ENCODE measurements at places on chromosomes 16 and 17. TPM values are rescaled to one million over a fixed set of nuclear protein-coding genes. Genes with fewer than 3 reads are reported as not detected.

Gene HSPB9
- not detected for total RNA-seq

GRCh38 chr17:48484850-48485249 is 46.0 kb downstream of the HOXB1 start:
- DNase-seq: no peak

DNA sequence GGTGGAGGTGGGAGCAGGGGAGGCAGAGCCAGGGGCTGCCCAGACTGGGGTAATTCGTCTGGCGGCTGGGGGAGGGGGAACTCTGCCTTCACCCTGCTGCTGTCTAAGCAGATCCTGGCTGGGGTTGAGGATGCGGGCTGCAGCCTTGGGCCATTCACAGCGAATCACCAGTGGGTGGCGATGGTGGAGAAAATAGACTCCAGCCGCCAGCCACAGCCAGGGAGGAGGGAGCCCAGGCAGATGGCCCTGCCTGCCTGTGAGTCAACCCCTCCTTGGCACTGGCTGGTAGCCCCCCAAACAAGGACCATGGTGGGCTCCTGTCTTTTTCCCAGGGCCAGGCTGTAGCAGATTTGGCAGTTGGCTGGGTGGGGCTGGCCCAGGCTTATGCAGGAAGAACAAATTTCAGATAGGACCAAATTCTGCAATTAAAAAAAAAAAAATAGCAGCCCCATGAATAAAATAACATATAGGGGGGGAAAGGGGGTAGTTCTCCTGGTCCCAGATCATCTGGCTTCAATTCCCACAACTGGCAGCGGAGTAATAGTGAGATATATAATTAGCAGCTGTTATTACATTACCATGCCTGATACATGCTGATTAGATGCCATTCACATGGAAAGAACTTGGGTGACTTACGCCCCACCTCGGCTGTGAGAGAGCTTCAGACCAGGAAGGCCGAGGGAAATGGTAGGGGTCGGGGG is 41.5 kb upstream of the CDH5 start:
- no peak for DNase-seq

DNA sequence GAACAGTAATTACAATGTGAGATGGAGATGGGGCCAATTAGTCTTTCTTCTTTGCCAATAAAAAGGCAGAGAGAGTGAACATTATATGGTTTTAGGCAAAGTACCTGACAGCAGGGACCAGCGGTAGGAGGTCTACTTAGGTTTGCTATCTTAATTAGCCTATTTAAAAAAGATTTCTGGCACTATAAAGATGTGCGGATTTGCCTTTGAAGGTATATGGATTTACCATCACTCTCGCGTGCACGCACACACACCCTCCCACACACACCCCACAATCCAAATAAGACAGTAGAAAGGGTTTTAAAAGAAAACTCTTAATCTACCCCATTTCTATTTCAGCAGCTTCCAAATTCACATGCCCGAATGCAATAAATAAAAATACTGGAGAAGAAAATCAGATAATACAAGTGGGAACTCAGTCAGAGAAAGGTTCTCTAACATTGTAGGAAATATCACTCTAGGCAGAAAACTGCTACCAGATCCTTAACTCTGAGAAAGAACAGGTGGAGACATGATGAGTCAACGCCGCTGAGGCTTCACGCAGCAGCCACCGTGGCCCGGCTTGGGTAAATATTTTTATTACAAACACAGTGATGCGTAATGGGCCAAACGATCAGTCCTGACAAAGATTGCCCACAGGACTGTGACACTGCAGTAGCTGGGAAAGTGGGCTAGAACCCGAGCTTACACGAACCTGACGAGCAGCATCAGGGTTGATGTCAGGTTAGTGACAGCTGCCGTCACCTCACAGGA is 66.6 kb upstream of the AXIN2 start:
- DNase-seq: no peak

Gene NLRC3
- 50.4 TPM for total RNA-seq
